Left renal cortex interstitium (tissue), 4 donors: ENCODE measurements at places on chromosomes 4 and X. TPM values are rescaled to one million over a fixed set of nuclear protein-coding genes. Genes with fewer than 3 reads are reported as not detected.

BEND4 gene
- polyA plus RNA-seq: 1.5 TPM

DNA sequence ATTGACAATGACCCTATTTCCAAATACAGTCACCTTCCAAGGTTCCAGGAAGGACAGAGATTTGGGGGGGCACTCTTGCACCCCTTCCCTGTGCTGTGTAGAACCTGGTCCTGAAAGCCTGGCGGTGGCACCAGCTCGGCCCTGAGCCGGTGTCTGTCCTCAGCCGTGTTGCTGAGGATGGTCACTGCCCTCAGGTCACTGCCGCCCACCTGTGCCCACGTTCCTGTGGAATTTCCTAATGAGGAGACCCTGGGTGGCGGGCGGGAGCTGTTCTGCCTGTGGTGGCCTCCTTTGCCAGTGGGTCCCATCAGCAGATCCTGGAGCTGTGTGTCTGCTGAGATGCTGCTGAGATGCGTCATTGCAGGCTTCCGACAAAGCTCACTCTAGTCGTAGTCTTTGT is 32.9 kb downstream of the NELFA start:
- no peak for DNase-seq

- no peak for DNase-seq
These were observed 253.6 kb upstream of the DIPK2B start for GRCh38 chrX:45454290-45454689.

- no peak for DNase-seq
These were observed 408.6 kb upstream of the PABPC4L start for GRCh38 chr4:134610172-134610571.

DNA sequence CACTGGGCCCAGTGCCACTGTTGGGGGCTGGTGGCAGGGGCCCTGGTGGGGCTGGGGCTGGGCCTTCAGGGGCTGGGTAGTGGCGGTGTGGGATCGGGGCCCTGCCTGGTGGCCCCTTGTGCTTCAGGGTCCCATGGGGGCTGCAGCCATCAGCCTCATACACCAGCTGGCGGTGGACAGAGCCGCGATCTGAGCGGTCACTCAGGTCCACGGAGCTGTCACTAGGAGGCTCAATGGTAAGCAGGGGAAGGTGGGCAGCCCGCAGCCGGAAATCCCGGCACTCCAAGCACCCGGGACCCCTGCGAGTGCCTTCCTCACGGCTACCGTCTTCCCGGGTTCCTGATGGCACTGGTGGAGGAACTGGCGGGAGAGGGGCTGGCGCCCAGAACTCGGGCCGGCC is 25.5 kb upstream of the KDM5C start:
- no peak for DNase-seq
